Progenitor cell of endocrine pancreas (in vitro differentiated cells): ENCODE measurements at places on chromosomes 6 and 20.

- no peak for DNase-seq
Observed at GRCh38 chr20:62828051-62828450, 11.2 kb downstream of the COL9A3 start.

GRCh38 chr6:106275692-106276091 lies 49.9 kb downstream of the ATG5 start:
- no peak for DNase-seq

DNA sequence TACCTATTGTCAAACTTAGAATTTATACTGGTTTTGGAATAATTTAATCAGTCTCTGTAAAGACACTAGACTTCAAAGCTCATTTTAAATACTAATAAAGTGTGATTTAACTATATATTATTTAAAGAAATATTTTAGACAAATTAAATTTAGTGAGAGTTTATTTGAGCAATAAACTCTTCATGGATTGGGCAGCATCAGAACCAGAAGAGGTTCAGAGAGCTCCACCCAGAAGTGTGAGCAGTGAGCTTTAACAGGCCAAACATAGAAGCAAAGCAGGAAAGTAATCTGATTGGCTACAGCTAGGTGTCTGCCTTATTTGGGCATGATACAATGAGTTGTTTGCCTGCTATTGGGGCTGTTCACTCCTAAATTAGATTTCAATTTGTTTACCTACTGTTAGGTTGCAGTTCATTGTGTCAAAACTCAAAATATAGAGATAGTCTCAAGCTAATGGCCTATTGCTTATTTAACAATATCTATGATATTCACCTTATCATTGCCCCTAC lies 355.1 kb upstream of the RNF217 start:
- no peak for DNase-seq

- peak; percentile 29 for DNase-seq
Observed at GRCh38 chr6:156779206-156780094, 2.3 kb downstream of the ARID1B start.

- no peak for DNase-seq
Observed at GRCh38 chr6:106614166-106614565, 15.1 kb downstream of the RTN4IP1 start.

GRCh38 chr6:138727182-138727581 lies 46.4 kb upstream of the CCDC28A start:
- no peak for DNase-seq

- DNase-seq: no peak
Observed at GRCh38 chr6:17278289-17279063, 2.7 kb upstream of the RBM24 start.

DNA sequence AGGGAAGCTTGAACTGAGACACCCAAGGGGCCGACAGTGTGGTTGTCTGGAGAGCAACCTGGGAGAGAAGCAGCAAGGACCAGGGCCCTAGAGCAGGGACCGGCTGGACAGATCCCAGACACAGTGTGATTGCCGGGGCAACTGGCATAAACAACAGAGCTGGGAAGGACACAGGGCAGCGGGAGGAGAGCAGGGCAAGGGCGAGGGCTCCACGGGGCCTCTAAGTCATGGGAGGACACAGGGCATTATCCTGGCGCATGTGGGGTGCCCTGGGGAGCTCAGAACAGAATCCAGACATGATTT lies 31.1 kb upstream of the CCR6 start:
- DNase-seq: no peak

GRCh38 chr20:19129976-19130612 lies 82.3 kb upstream of the SLC24A3 start:
- no peak for DNase-seq

GRCh38 chr6:16430391-16431089 lies 192.2 kb downstream of the GMPR start:
- DNase-seq: no peak
